Renal cortex interstitium (tissue), 15 donors: ENCODE measurements at places on chromosomes 4 and X. TPM values are rescaled to one million over a fixed set of nuclear protein-coding genes. Genes with fewer than 3 reads are reported as not detected.

MEPE gene
- not detected for polyA plus RNA-seq

GRCh38 chrX:17567187-17567586, 170.1 kb upstream of the SCML1 start:
- DNase-seq, result no peak

GRCh38 chr4:11650801-11651596, 222.3 kb upstream of the HS3ST1 start:
- peak; percentile 3 for DNase-seq

DNA sequence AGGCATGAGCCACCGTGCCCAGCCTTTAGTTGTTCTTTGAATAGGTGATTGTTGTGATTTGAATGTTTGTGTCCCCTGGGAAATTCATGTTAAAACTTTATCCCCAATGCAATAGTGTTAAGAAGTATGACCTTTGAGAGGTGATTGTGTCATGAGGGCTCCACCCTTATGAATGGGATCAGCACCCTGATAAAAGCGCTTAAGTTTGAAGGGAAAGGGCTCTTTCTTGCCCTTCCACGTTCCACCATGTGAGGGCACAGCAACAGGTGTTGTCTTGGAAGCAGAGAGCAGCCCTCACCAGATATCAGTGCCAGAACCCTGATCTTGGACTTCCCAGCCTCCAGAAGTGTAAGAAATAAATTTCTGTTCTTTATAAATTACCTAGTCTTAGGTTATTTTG, 33.7 kb upstream of the RP2 start:
- no peak for DNase-seq

CCSER1 gene
- polyA plus RNA-seq, result 20.3 TPM

DNA sequence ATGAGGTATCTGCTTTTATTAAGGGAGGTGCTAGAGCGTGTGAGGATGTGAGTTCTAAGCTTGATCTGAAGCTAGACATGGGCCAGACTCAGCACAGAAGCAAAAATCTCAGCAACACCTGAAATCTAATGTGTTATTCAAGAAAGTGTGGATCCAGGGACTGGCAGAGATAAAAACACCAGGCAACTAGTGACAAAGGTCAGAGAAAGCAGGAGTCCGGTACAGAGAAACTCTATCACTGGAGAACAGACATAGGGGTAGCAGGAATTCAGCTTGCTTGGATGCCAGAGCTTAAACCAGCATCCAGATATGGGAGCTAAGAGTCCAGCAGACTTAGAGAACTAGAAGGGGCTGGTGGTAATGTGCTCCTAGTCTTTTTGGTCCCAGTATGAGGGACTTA, 34.0 kb downstream of the VCX start:
- DNase-seq, result no peak

DNA sequence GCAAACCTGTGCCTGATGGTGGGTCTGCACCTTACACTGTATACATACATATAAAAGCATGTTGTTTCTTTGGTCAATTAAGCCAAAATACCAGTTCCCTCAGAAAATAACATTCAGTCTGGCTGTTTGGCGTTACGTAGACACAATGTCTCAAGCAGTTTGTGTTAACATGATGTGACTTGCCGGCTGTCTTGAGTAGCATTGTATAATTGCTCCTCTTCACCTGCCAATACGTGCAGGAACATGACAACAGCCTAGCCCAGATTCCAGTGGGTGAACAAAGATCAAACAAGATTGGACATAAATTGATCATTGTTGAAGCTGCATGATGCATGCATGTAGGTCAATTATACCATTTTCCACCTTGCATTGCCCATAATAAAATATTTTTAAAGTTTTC, 102.3 kb downstream of the F11 start:
- DNase-seq, result no peak

SH3BGRL gene
- 196 TPM for polyA plus RNA-seq

DNA sequence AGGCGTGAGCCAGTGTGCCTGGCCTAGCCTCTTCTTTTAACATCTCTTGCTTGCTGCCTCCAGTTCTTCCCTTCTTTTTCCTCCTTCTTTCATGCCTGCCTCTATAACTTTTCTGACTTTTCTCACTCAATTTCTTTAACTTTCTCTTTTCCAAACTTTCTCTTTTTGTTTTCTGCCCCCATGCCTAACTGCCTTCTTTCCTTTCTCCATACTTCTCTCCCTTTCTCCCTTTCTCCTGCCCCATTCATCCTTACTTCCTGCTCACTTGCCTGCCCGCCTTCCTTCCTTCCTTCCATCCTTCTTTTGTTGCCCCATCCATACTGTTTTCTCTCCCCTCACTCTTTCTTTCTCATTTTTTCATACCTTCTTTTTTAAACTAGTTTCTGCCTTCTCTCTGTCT, 105.2 kb downstream of the RBMX2 start:
- DNase-seq, result no peak
